ENCODE measurements at places on chromosomes 5 and 9.

DNA sequence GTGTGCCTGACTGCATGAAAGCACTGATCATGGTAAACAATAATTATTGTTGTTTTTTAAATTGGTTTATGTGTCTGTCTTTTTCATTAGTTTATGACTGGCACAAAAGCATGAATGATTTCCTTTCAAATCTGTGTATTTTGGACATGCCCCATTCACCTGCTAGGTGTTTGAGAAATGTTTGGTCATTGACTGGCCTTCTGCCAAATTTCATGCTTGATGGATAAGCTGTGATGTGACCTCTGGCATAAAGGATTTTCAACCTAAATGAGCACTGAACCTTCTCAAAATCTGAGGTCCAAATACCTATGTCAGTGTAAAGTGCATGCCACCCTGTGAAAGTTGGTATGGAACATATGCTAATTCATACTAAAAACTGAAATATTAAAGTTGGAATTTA, 204.5 kb downstream of the BRINP1 start:
- DNase-seq: no peak

DNA sequence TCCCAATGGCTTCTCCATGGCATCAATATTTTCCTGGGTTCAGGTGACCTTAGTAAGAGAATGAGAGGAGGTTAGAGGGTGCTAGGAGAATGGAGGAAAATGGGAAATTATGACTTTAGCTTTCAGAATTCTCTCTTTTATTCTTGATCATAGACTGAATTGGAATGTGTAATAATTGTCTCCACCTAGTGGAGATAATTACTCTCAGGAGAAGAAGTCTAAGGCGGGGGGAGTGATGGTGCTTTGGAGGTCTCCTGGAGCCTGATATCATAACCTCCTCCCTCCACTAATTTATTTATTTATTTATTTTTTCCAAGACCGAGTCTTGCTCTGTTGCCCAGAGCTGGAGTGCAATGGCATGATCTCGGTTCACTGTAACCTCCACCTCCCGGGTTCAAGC, 221.3 kb downstream of the GRIA1 start:
- DNase-seq: no peak

- no peak for DNase-seq
Observed at GRCh38 chr5:32933692-32934091, 222.6 kb downstream of the NPR3 start.

GRCh38 chr5:168669156-168669555, 90.0 kb upstream of the PANK3 start:
- no peak for DNase-seq

DNA sequence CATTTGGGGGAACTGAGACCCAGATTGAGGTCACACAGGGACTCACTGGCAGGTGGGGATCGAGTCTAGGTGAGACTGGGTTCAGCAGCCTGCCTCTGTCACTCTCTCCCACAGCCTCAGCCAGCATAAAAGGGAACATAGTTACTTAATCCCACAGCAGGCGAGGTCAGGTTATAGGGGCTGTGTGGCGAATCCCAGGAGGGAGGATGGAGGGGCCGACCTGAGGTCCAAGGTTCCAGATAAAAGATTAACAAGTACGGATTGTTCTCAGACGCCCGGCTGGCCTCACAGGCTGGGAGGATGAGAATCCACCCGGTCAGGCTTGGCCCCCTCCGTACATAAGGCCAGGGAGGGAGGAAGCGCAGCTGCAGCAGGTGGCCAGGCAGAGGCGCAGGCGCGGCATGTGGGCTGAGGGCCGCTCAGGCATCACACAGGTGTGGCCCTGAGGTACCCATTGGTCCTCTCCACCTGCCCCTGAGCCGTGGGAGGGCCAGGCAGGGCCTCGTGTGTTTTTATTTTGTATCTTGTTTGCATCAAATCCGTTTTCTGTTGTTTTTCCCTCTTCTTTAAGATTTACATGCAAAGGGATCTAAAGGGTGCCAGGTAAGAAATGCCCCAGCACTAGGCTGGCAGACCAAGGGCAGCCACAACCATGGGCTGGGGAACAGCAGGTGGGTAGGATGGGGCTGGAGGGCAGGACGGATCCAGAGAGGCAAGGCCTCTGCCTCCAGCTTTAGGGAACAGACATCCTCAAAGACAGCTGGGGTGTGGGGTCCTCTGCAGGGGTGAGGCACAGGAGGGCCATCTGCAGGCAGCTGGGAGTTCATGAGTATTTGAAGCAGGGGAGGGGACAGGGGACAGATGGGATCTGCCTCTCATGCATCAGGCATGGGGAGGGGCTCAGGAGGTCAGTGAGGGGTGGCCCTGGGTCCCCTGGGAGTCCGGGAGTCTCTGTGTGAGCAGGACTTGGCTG, 3.6 kb downstream of the SUSD3 start:
- DNase-seq: no peak

DNA sequence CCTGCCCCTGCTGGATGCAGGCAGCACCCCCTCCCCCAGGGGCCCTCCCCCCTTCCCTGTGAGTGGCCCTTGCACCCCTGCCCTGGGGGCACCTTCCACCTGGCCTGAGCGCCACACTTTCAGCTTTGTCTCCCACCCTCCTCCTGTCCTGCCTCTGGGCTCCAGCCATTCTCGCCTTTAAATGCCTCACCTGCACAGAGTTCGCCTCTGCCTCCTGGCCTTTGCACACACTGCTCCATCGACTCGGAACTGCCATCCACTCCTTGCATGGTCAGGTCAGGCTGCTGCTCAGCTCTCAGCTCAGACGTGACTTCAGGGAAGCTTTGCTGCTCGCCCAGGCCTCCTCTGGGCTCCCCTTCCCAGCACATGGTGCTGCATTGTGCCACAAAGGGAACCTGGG, 10.2 kb downstream of the FAM163B start:
- no peak for DNase-seq

- no peak for DNase-seq
Observed at GRCh38 chr5:74865256-74865803, 857 bp downstream of the FAM169A start.

DNA sequence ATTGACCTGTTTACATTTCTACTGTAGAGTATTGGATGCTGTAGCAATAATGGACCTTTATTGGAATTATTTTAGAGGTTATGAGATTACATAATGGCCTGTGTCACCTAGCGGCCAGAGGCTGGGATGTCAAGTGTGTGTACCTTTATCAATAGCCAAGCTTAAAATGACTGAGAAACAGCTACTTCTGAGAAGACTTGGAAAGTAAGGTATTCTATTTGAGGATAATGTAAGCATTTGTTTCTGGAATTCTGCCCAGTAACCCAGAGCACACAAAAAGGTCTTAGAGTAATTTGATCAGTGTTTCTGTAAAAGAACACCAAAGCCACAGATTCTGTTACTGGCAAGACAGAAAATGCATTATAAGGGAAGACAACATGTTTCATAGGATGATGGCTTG, 116.8 kb downstream of the MACIR start:
- no peak for DNase-seq

DNA sequence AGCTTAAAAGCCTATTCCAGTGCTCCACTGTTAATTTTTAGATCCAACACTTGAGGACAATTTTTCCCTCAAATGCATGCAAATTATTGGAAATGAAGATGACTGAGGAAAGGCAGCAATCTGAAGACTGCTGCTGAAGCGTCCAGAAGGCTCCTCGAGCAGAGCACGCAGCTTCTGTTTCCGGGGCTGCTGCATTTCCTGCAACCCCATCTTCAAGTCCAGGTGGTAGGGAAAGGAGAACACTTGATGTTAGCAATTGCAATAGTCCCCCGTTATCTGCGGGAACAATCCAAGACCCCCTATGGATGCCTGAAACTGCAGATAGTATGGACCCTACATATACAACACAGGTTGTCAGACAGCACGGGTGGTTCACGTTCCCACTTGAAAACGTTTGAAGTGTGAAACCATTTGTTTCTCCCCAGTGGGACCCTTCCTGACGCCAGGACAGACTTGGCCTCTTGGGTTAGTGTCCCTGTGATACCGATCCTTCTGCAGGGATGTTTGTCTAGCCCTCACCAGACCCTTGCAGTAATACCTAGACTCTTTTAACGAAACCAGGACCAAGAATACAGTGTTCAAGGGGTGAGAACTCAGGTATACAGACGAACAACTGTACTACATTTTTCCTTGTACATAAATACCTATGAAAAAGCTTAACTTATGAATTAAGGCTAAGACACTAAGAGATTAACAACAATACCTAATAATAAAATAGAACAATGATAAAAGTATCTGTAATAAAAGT, 152.3 kb downstream of the HSD17B3 start:
- no peak for DNase-seq

DNA sequence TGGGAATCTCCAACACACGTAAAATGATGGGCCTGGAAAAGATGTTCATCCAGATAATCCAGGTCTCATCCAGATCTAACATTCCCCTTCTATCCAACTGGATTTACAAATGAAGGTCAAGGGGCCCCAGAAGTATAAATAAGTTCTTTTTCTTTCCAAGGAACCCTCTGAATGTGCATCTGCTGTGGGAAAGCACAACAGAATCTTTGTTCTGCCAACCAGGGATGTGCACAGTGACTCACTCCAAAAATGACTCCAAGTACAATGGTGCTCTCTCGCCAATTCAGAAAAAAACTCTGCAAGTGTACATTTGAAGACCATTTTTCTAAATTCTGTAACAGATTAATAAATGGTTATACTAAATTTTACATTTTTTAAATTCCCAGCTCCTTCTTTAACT, 12.4 kb downstream of the RAPGEF6 start:
- no peak for DNase-seq

GRCh38 chr5:109931049-109931780, 241.5 kb downstream of the MAN2A1 start:
- DNase-seq: no peak

DNA sequence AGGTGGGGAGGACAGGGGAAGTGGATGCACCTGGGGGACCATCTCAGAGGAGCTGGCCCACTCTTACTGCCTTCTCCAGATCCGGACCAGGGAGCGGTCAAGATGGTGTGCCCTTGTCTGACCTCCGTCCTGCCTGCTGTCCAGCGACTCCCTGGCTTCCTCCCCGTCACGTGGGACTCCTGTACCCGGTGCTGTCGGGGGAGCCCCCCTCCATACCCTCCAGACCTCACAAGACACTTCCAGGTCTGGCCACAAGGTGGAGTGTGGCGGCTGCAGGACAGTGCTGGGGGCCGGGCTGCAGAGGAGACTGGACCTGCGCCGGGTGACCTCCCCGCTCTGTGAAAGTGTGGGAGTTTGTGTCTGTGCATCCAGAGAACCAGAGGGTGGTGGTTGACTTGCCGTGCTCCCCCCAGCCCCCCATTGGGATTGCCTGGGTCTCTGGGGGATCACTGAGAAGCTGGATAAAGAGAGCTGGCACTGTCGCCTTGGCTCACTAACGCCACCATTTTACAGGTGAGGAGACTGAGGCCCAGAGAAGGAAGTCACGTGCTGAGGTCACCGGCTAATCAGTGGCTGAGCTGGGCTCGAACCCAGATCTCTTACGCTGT, 1.9 kb upstream of the CRB2 start:
- DNase-seq: peak; percentile 54

DNA sequence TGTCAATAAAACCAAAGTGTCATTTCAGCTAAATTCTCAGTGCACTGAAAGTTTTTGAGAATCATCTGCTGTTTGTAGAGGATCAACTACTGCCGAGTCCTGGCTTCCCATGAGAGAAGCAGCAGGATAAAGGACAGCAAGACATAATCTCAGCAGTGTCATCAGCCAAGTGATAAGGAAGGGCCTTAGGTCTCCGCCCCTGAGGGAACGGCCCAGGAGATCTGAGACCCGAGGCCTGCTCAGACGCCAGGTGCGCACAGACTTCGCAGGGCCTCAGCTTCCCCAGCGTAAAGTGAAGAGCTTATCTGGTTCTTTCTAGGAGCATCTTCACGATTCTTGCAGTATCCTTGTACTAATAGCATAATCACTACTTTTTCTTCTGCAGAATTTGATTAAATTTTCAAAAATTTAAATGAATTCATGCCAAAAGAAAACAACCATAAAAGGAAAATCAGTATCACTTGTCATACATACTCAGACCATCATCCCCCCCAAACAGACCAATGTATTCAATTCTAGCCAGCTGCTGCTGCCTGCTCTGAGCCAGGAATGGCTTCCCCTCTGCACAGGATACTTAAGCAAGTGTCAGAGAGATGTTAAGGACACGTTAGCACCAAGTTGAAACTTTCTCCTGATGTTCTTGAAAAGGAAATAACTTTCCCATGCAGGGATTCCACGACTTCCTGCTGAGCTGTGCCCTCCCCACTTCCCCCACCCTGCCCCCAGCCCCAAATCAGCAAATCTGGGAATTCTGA, 2.2 kb downstream of the GFPT2 start:
- DNase-seq: no peak

DNA sequence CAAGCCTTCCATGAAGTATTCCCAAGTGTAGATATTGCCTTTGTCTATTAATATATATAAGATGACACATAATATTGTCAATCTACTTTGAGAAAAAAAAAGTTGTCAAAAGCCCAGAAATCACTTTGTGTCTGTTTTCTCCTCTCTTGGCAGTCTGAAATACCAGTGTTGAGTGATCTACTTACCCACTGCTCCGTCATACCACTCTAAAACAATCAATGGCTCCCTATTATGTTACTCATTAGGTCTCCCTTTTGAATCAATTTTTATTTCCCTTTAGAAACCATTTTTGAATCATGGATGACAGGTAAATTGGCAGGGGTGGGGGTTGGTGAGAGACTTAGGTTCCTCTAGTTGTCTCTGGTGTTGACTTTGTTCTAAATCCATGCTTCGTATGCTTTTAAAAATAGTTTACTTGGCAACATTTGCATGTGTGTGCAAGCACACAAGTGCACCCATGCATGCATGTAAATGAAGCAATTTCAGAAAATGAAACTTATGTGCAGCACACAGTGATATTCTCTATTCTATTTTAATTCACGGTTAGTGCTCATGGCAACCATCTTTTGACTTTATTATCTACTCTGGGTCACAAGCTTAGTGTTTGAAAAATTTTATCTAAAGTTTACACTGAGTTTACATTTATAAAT, 378.9 kb downstream of the RAB3C start:
- DNase-seq: no peak

DNA sequence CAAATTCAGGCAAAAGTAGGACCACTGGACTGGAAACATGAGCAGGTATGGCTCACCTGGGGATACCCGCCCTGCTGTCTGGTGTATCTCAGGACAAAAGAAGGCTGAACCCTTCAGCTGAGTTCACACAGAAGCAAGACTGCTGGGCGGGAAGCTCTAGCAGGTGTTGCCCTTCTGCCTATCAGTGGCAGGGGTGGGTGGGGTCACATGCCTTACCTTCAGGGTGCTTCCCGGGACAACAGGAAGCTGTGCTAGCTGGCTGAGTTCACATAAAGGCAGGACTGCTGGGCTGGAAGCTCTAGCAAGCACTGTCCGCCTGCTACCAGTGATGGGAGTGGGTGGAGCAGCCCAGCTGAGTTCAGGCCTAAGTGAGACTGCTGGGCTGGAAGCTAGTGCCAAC, 498.8 kb upstream of the ZNF608 start:
- no peak for DNase-seq

DNA sequence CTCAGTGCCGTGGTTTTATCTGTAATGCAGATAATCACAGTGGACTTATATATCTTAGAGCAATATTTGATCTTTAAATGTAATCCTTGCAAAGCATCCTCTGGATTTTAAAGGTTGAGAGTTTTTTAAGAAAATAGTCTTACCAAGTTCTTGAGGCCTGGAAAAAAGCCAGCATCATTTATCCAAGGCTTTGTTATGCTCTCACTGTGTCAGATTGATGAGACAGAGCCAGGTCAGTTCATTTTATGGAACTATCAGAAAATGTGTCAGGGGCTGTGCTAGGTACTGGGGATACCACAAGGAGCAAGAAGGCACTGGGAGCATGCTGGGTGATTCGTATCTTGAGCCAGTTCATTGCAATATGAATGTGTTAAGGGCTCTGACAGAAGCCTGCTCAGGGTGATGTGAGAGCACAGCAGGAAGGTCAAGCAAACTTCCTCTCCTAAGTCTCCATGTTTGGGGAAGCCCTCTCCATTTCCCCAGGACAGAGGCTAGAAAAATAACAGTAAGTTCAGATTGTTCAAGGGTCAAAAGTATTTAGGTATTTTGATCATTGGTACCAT, 19.7 kb downstream of the C7 start:
- DNase-seq: no peak
